ENCODE measurements at places on chromosomes 16 and 17. TPM values are rescaled to one million over a fixed set of nuclear protein-coding genes. Genes with fewer than 3 reads are reported as not detected.

DNA sequence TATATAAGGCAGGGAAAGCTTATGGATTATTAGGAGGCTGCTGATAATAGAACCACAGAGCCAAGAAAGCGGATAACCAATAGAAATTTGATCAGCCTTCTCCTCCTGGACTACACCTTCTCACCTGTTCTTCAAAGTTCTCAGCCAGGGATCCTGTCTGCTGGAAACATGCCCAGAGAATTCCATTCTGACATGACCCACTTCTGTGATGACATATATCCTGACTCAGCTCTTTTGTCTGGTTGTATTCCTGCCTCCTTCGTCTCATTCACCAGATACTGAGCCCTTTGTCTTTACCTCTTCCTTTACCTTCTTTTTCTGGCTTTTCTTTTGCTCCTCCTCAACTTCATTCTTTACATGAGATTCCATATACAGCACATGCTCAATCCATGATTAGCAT, 576.1 kb downstream of the CDH11 start:
- no peaks in the 10 kb centered on the region for H3K36me3 ChIP-seq
- H3K4me3 ChIP-seq: no peak overlapping the region
- no peaks in the 10 kb centered on the region for H3K27me3 ChIP-seq
- H3K27ac ChIP-seq: no peak overlapping the region
- DNase-seq: no peak

- no peaks in the 10 kb centered on the region for H3K36me3 ChIP-seq
- no peak overlapping the region for H3K4me3 ChIP-seq
- H3K27me3 ChIP-seq: no peaks in the 10 kb centered on the region
- no peaks in the 10 kb centered on the region for H3K4me1 ChIP-seq
- H3K27ac ChIP-seq: no peak overlapping the region
Observed at GRCh38 chr16:86112178-86112577, 213.2 kb downstream of the IRF8 start.

GRCh38 chr17:55116440-55116914, 147.9 kb downstream of the STXBP4 start:
- H3K27me3 ChIP-seq: no peaks in the 10 kb centered on the region
- no peaks in the 10 kb centered on the region for H3K36me3 ChIP-seq
- DNase-seq: no peak
- no peaks in the 10 kb centered on the region for H3K4me1 ChIP-seq
- no peak overlapping the region for H3K27ac ChIP-seq

- no peaks in the 10 kb centered on the region for H3K36me3 ChIP-seq
- H3K27me3 ChIP-seq: no peaks in the 10 kb centered on the region
Observed at GRCh38 chr17:45812102-45812501, 28.0 kb downstream of the CRHR1 start.

DNA sequence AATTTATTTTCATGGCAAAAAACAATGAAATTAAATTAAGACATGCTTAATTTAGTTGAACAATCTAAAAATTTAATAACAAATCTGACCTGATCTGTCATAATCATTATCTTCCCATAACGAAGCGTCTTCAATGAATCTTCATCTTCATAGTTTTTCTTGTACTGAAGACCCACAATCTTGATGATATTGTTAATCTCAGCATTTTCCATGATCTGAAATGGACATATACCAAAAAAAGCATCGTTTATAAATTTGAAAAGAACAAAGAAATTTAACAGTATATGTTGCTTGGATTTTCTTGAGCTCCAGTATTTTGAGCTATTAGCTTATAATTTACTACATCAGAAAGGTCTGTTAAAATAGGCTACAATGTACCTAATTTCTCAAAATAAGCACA, 10.2 kb downstream of the TOP2A start:
- no peaks in the 10 kb centered on the region for H3K27me3 ChIP-seq
- H3K4me1 ChIP-seq: no peaks in the 10 kb centered on the region
- no peaks in the 10 kb centered on the region for H3K36me3 ChIP-seq
- no peak for DNase-seq
- no peak overlapping the region for H3K4me3 ChIP-seq

- no peak for DNase-seq
- no peaks in the 10 kb centered on the region for H3K36me3 ChIP-seq
- H3K27ac ChIP-seq: no peak overlapping the region
- H3K27me3 ChIP-seq: no peaks in the 10 kb centered on the region
- H3K4me3 ChIP-seq: no peak overlapping the region
Observed at GRCh38 chr17:17767154-17767869, 69.5 kb downstream of the SREBF1 start.

DNA sequence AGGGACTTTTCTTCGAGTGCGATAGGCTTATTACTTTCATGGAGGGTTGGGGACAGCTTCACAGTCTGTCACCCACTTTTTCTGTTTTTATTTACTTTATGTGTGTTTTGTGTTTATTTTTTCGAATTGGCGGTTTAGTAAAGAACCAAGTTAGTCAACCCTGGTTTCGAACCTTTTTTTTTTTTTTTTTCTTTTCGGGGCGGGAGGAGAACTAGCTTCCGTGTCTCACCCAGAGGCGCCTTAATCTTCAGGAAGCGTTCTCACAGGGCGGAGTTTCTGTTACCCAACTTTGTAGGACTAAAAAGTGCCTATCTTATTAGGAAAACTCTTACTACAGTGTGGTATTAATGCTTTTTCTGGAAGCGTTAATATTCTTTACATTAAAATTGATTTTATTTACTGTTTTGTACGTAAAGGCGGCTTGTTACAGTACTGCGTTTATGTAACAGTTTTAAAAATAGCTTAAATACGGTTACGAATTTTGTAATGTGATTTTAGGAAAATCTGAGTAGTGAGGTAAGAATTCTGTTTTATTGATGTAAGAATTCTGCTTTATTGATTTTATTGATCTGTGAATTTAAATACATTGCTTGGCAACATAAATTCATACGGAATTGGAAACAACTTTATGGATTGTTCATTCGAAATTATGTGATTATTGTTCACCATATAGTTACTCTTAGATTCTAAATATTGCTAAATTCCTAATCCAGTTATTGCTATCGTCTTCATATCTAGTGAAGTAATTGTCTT, 885 bp downstream of the ZNF207 start:
- H3K27me3 ChIP-seq: no peaks in the 10 kb centered on the region
- no peaks in the 10 kb centered on the region for H3K36me3 ChIP-seq
- peak overlapping the region; percentile 100 for H3K4me3 ChIP-seq
- H3K4me1 ChIP-seq: peaks cover 27% of the 10 kb centered on the region
- peak; percentile 47 for DNase-seq

DNA sequence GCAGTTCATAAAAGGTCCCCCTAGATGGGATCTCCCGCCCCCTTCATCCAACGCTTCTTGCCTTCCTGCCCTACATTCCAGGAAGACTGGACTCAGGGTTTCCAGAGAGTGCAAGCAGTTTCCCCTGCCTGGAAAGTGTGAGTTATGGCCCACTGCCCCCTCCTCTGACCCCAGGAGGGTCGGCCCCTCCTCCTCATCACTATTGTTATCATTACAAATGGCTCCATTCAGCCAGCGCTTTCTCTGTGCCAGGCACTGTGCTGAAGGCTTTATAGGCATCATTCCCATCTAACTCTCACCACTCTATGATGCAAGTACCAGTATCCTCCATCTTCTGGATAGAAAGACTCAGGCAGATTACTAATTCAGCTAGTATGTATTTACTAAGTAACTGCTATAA, 90.7 kb downstream of the USP31 start:
- no peak overlapping the region for H3K4me3 ChIP-seq
- DNase-seq: no peak
- no peaks in the 10 kb centered on the region for H3K36me3 ChIP-seq
- no peaks in the 10 kb centered on the region for H3K27me3 ChIP-seq
- no peak overlapping the region for H3K27ac ChIP-seq
- no peaks in the 10 kb centered on the region for H3K4me1 ChIP-seq

- no peak overlapping the region for H3K4me3 ChIP-seq
- H3K27me3 ChIP-seq: no peaks in the 10 kb centered on the region
- H3K36me3 ChIP-seq: no peaks in the 10 kb centered on the region
- peaks cover 17% of the 10 kb centered on the region for H3K4me1 ChIP-seq
Observed at GRCh38 chr17:78735832-78736525, 46.1 kb downstream of the CYTH1 start.

DNA sequence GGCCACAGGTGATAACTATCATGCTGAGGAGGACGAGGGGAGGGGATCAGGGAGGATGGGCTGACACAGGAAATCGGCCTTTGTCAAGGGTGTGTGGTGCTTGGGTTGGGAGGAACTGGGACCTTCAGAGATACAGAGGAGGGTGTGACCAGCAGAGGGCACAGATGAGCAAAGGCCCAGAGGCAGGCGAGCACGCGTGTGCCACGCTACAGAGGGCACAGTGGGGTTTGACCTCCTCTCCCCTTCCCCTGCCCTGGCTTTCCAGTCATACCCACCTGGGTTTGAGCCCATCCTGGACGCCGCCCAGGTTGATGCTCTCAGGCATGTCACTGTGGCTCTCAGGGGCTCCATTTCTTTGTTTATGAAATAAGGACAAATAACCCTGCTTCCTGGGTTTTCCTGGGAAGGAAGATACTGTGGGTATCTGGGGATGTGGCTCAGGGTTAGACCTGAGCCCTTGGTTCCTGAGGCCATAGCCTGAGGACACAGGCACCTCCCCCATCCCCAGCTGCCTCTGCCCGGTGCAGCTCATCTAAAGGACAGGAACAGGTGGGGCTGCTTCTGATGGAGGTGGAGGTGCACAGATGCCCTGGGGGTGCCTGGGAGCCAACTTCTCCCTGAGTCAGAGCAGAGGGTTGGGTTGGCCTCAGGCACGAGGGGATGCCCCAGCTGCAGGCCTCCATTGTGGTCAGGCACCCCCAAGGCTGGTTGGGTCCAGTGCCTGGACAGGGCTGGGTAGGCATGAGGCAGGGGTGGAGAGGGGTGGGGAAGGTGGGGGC, 51.8 kb downstream of the BEAN1 start:
- H3K4me3 ChIP-seq: no peak overlapping the region
- no peaks in the 10 kb centered on the region for H3K27me3 ChIP-seq
- H3K36me3 ChIP-seq: no peaks in the 10 kb centered on the region
- H3K4me1 ChIP-seq: peaks cover 21% of the 10 kb centered on the region
- no peak overlapping the region for H3K27ac ChIP-seq
- DNase-seq: peak; percentile 84

DNA sequence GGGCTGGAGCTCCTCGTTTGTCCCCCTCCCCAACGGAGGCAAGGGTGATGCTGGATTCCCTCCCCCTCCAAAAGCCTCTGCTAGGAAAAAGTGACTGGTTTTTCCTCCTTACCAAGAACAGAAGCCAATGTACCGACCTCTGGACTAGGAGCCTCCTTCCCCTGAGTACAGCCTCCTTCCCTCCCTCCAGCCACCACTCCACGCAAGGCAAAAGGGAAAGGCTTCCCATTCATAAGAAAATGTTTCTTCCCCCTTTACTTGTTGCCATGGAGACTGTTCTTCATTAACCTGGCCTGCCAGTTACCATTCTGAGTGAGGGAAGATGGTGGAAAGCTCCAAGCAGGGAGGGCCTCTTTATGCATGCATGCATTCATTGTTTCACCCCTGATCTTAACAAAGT, 4.3 kb upstream of the PIMREG start:
- no peak for DNase-seq
- H3K27me3 ChIP-seq: no peaks in the 10 kb centered on the region
- no peaks in the 10 kb centered on the region for H3K4me1 ChIP-seq
- H3K4me3 ChIP-seq: no peak overlapping the region
- no peak overlapping the region for H3K27ac ChIP-seq

DNA sequence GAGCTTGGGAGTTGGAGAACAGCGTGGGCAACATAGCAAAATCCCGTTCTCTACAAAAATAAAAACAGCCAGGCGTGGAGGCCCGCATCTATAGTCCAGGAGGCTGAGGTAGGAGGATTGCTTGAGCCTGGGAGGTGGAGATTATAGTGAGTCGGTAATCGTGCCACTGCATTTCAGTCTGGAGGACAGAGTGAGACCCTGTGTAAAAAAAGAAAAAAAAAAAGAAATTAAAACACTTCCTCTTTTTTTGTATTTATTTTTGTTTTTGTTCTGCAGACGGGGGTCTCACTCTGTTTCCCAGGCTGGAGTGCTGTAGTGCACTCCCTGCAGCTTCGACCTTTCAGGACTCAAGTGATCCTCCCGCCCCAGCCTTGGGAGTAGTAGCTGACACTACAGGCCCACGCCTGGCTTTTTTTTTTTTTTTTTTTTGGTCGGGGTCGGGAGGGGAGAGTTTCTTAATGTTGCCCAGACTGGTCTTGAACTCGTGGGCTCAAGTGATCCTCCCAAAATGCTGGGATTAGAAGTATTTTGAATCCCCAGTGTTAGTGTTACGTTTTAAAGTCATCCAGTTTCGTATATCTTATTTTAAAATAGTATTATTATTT, 1.5 kb downstream of the IST1 start:
- peaks cover 35% of the 10 kb centered on the region for H3K4me1 ChIP-seq
- H3K4me3 ChIP-seq: peak overlapping the region; percentile 86
- no peaks in the 10 kb centered on the region for H3K36me3 ChIP-seq
- DNase-seq: no peak
- H3K27me3 ChIP-seq: no peaks in the 10 kb centered on the region

DNA sequence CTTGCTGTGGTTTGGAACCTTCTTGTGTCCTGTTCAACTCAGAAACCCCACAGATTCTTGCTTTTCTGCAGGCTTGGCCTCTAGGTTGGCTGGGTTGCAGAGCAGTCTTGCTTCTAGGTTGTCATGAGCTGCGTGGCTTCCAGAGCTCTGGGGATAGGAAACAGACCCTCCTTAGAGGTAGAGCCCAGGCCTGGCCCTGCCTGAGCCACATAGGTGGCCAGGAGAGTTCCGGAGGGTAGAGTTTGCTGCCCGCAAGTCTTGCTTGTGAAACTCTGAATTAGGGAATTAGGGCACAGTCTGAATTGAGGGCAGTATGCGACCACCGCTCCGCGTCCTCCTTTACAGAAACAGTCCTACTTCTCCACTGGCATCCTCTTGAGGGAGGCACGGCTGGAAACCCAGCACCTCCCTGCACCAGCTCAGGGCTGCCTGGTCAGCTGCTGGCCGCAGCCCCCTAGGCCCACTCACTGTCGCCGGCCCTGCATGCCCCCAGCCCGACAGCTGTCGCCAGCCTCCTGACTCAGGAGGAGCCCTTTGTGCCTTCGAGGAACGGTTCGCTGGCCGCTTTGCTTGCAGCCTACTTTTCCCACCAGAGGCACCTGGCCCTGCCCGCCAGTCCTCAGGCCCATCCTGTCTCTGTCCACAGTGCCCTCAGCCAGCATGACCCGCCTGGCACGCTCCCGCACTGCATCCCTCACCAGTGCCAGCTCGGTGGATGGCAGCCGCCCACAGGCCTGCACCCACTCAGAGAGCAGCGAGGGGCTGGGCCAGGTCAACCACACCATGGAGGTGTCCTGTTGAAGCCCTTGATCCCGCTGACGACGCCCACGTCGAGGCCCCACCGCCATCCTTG, 4.3 kb upstream of the SETD6 start:
- no peak overlapping the region for H3K27ac ChIP-seq
- no peaks in the 10 kb centered on the region for H3K27me3 ChIP-seq
- peaks cover 4% of the 10 kb centered on the region for H3K4me1 ChIP-seq
- DNase-seq: no peak
- no peak overlapping the region for H3K4me3 ChIP-seq

DCTN5 gene
- total RNA-seq: 61.3 TPM

SP2 gene
- 18.9 TPM for total RNA-seq

ZSCAN10 gene
- 0.93 TPM for total RNA-seq

GUCY2D gene
- total RNA-seq: 1.7 TPM

DCXR gene
- total RNA-seq: 188 TPM

TPSG1 gene
- total RNA-seq: 1.2 TPM

NTN1 gene
- total RNA-seq: 8.8 TPM

All from testis (tissue), 5 donors.